Stimulated activated CD4-positive, alpha-beta T cell treated with anti-CD3 and anti-CD28 coated beads, Interleukin-12 subunit alpha, Interleukin-12 subunit beta, amount 100 ng/mL, for 4 hours (primary cell): ENCODE measurements at places on chromosomes 5 and 9.
A peak's percentile ranks its signal among the peaks of the same experiment; 100 is the strongest.

DNA sequence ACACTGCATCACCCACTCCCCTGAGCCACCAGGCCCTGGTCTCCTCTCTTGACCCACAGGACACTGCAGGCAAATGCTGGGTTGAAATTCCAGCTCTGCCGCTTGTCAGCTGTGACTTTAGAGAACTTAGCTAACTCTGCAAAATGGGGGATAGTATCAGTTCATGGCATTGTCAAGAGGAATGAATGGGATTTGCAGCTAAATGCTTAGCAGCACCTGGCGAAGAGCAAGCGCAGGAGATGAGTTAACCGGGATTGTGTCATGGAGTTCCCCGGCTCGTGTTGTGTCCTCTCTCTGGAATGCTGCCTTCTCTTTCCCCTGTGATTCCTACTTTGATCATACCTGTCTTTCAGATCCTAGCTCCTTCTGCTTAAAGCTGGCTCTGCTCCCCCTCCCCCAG is 67.1 kb downstream of the DAB2IP start:
- DNase-seq = no peak

DNA sequence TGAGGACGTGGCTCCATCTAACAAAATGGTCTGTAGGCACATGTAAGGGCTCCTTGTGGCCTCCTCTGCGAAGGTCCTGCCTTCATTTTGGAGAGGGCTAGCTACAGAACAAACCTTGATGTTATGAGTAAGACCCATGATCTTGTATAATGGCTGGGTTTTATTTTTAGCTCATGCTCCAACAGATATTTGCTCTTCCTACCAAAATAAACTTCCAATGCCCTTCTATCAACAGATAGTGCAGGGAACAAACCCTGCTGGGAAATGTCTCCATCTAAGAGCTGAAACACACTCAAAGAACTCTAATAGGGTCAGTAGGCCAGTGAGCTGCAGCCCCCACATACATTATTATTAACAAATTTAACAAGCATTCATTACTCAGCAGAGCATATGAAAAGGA is 189.5 kb downstream of the LURAP1L start:
- DNase-seq = no peak

- no peak for DNase-seq
Measured at GRCh38 chr5:41794471-41794870, 75.8 kb downstream of the OXCT1 start.

GRCh38 chr9:110979636-110980035 is 58.6 kb downstream of the LPAR1 start:
- no peak for DNase-seq

- no peak for DNase-seq
Measured at GRCh38 chr5:74963407-74963806, 89.0 kb downstream of the GCNT4 start.

- DNase-seq = peak; percentile 55
Measured at GRCh38 chr5:42951293-42951840, 88.8 kb downstream of the ANXA2R start.

- no peak for DNase-seq
Measured at GRCh38 chr9:111902391-111903139, 6.0 kb downstream of the UGCG start.

DNA sequence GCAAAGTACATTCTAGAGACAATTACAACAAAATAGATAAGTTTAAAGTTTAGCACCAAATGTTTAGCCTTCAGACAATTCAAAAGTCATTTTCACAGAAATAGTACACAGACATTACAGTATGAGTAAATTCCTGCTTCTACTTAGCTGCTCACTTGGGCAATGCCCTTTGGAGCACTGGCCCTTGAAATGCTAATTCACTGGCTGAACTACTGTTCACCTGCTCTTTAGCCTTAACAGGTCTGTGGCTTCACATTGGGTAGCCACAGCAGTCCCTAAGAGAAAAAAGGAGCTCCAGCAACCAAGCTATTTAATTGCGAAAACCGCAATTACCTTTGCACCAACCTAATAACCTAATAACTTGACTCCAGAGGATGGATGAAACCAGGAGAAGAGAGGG is 916.2 kb upstream of the DMAC1 start:
- no peak for DNase-seq

DNA sequence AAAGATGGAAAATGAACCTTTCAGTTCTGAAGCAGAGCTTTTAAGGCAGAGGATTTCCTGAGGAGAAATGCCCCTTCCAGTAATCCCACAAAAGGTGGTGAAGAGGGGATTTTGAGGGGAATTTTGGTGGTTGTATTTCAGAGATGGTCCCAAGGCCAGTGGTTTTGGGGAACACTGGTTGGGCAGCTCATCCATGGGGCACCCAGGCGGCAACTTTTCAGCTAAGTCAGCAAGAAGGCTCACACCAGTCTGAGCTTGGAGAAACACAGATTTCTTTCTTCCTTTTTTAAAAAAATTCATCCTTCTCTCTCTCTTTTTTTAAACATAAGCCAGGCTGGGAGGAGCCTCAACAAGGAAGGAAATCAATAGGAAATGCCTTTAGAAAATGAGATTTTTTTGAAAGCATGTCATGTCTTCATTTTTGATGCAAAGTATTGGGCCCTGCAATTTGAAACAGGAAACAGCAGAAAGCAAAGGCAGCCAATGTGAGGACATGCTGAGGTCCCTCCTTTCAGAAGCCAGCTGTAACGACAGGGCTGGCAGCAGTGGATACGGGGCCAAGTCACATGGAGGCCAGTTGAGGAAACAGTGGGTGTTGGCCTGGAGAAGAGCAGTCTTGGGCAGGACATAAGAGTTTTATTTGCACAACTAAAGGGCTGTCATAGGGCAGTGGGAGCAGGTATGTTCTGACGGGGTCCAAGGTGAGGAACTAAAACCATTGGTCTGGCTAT is 155.3 kb upstream of the KLF4 start:
- no peak for DNase-seq

GRCh38 chr5:124053340-124053739 is 541.4 kb downstream of the CSNK1G3 start:
- DNase-seq = no peak

DNA sequence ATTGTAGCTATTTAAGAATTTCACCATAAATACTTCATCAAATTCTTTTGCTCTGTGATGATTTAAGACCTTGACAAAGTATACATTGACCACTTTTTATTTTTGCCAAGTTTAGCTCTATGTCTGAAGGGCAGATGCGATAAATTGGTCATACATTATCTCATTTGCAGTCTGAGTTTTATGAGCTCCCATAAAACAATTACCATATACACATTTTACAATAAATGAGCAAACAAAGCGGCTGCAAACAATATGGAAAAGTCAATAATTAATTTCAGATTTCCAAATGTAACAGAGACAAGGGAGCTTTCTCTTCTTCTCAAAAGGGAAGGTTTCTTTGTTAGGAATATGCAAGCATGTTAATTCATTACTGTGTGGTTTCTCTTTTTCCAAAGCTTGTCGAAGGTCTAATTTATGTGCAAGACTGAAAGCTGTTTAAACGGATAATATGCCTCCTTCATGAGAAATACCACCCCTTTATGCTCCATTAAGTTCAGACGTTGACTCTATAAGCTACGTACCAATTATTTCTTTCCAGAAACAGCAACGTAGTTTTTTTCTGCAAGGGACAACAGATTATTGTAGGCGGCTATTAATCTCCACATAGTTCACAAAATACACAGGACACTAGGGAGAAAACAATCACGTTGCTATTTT is 7.0 kb upstream of the IZUMO3 start:
- DNase-seq = no peak

DNA sequence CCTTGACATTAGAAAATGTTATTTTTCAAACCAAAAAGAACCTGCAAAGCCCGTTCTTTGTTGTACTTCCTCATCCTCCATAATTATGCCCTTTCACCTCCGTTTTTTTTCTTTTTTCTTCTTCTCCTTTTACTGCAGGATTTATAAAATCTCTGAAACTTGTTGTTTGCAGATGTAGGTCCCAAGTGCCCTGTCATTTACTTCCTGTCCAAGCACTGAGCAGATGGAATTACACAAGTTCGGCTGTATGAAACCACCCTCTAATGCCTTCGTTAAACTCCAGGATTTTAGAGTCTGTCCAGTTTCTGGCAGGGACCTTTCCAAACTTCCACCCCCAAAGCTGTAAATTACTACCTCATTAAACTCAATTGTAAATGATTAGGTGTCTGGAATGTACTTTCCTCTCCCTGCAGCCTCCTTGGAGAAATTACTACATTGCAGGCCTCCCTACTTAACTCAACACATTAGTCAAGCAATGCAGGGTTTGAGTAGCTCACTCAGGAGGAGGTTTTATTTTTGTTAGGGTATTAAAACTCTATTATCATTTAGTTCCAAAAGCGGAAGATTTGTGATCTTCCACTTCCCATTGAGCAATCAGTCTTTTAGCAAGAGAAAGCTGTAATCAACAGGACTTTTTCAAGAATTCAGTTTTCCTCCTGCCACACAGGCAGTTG is 125.6 kb upstream of the LPAR1 start:
- no peak for DNase-seq

GRCh38 chr9:5665059-5665458 is 36.2 kb downstream of the RIC1 start:
- no peak for DNase-seq

GRCh38 chr9:135127718-135128670 is 40.5 kb downstream of the OLFM1 start:
- no peak for DNase-seq

DNA sequence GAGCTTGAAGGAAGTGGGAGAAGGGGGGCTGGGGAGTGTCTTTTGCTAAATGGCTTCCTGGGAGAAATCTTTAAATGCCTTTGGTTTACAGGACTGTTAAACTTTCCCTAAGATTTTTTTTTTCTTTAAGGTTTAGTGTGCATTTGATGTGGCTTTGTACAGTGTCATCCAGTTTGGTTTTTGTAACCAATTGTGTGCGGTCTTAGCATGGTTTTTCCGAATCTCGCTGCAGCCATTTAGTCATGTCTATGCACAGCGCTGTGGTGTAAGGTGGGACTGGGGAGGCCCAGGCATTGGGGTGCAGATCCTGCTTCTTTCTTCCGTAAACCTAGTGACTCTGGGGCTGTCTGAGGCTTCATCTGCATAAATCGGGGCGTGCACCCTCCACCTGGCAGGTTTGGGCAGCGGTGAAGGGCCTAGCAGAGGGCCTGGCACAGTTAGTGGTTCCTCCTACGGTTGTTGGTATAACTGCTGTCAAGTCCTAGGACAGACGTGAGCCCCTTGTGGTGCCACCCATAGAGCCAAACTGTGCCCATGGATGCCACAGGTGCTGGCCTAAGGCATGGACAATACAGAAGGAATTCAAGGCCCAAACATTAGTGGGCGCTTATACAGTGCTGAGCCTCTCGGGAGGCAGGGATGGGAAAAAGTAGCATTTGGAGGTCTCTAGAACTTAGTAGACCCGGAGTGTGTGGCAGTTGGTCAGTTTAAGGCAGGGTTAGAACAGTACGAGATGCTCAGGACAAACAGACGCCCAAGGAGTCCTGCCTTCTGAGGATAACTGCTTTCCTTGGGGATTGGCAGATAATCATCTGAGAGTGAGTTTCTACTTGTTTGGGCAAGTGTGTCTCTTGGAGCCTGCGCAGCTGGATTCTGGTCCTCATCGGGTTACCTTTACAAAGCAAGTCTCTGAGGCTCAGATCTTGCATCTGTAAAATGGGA is 1.5 kb downstream of the PRRC2B start:
- peak; percentile 53 for DNase-seq

- DNase-seq = no peak
Measured at GRCh38 chr9:77839459-77840140, 191.5 kb upstream of the GNA14 start.

DNA sequence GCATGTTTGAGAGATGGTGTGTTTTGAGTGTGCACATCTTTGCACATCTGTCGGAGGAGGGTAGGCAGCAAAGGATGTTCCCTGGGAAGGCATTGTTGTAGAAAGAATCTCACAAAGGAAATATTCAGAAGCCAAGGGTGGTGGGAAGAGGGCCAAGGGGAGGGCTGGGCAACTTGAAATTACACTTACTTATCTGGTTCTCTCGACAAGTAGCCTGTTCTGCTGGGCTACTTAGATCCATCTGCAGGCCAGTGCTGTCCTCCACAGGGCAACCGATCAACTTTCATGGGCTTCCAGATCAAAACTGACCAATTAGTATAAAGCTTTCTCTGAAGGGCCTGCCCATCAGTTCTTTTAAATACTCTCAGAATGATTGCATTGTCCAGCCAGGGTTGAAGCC is 495.2 kb downstream of the GADD45G start:
- no peak for DNase-seq

- DNase-seq = no peak
Measured at GRCh38 chr5:107380654-107381053, 290.1 kb downstream of the EFNA5 start.

- DNase-seq = no peak
Measured at GRCh38 chr5:128279345-128279744, 195.8 kb downstream of the SLC12A2 start.

DNA sequence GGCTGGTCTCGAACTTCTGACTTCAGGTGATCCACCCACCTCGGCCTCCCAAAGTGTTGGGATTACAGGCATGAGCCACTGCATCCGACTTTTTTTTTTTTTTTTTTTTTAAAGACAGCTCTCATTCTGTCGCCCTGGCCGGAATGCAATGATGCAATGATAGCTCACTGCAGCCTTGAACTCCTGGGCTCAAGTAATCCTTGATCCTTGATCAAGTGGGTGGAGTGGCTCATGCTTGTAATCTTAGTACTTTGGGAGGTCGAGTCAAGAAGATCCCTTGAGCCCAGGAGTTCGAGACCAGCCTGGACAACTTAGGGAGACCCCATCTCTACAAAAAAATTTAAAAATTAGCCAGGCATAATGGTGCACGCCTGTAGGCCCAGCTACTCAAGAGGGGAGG is 8.1 kb downstream of the SEC24A start:
- DNase-seq = no peak

GRCh38 chr9:129336601-129337331 is 158.7 kb upstream of the IER5L start:
- peak; percentile 27 for DNase-seq

GRCh38 chr5:173563246-173563645 is 53.2 kb downstream of the BOD1 start:
- no peak for DNase-seq

DNA sequence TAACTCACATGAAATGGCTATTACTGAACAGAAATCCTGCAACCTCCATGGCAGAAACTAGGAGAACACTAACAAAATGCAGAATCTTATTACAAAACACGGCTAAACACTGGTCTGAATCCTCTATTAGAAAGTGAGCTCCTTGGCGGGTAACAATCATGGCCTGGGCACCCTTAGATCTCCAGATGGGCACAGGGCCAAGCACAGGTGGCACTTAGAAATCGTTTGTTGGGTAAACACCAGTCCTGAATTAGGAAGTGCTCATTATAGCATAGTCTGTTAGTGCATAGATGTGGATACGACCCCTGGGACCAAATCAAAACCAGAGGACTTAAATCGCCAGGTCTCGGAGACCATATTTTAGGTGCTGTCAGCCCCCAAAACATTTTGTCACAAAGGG is 14.4 kb downstream of the VDAC1 start:
- DNase-seq = no peak

GRCh38 chr5:147853372-147853987 is 22.0 kb upstream of the SPINK1 start:
- no peak for DNase-seq

- DNase-seq = no peak
Measured at GRCh38 chr9:12166518-12166917, 526.7 kb upstream of the TYRP1 start.
